ENCODE measurements at places on chromosomes 1 and 21. TPM values are rescaled to one million over a fixed set of nuclear protein-coding genes. Genes with fewer than 3 reads are reported as not detected.

- DNase-seq: no peak
Measured at GRCh38 chr1:25691211-25691610, 74.6 kb downstream of the MAN1C1 start.

- no peak for DNase-seq
Measured at GRCh38 chr21:42833439-42833815, 45.9 kb downstream of the WDR4 start.

DNA sequence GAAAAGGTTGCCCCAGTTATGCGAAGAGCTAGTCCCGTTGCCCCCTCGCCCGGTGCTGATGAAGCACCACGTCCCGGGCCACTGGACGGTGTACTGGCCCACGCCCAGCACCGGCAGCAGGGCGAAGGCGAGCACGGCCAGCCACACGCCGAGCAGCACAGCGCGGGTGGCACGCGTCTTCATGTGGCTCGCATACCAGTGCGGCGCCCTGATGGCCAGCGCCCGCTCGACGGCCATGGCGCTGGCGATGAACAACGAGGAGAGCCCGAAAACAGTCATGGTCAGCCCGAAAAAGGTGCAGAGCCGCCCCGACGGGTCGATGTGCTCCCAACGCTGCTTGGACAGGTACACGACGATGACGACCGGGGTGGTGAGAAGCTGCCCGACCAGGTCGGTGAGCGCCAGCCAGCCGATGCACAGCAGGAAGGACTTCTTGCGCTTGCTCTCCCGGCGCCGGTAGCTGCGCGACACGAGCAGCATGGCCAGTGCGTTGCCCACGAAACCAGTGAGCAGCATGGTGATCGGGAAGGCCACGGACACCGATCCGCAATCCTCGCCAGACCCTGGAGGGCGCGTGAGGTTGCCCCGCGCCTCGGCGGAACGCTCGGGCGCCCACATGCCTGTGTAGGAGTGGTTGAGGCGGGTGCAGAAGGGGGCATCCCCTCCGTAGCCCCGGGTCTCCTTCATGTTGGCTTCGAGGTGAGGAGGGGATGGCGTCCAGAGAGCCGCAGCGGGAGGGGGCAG, 553 bp downstream of the PTGER3 start:
- DNase-seq: no peak

TCEA3 gene
- total RNA-seq: 35.8 TPM

PTPRF gene
- 164 TPM for total RNA-seq
